ENCODE measurements at places on chromosomes 3 and 15.

DNA sequence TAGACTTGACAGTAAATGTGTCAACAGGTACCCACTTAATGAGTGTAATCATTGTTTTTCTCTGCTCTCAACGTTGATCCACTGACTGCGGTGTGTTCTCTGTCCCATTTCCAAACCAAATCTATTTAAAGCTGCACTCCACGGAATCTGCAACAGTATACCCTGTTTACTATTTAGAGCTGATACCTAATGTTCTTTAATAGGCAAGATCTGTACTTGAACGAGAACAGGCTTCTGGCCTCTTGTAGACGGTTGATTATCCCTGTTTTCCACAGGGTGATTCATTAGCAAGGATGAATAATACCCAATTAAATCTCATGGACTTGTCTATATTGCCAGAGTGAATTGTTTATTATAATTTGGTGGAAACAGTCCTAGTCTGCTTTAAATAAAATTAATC, 189.9 kb downstream of the LPP start:
- no peak for DNase-seq

GRCh38 chr3:119810018-119810435, 28.1 kb downstream of the NR1I2 start:
- peak; percentile 51 for DNase-seq

- no peak for DNase-seq
Measured at GRCh38 chr15:96327155-96327741, 3.3 kb upstream of the NR2F2 start.

DNA sequence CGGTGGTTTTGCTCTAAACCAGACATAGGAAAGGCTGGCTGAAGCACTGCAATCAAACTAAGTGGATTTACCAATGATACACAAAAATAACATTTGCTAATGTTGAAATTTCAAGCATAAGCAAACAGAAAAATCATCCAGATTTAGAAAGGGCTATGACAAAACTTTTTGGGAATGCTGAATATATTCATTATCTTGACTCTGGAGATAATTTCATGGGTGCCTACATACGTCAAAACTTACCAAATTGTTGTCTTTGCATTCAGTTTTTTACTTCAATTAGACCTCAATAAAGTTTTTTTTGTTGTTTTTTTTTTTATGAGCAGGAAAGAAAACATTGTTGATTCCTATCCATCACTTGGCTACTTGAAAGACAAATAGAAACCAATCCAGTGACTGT, 140.8 kb downstream of the NR2E3 start:
- DNase-seq = no peak

GRCh38 chr15:51726302-51727073, 11.0 kb downstream of the LYSMD2 start:
- DNase-seq = no peak

DNA sequence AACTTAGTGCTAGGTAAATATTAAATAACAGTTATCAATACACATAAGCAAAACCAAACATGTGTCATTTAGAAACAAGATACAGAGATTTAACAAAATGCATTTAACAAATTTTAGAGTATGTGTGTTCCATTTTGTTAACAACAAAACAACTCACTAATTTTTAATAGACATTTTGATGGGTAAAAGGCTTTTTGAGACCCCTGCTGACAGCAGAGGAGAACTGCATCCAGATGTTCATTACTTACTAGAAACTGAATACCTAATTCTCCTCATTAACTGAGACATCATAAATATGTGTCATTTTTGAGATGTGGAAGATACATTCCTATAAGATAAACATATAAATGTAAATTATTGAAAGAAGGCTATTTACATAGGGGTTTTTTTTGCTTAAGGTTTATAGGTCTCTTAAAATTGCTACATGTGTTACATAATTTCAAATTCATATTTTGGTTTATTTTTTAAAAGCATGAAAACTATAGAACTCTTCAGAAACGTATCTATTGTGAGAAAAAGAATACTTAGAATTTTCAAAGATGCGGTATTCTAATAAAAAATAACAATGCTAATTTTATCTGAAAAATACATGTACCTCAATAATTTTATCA, 1009.8 kb downstream of the TUSC7 start:
- DNase-seq = no peak

GRCh38 chr3:113212844-113213375, 1.6 kb downstream of the BOC start:
- no peak for DNase-seq

GRCh38 chr3:157906627-157907026, 199.6 kb downstream of the SHOX2 start:
- DNase-seq = no peak

DNA sequence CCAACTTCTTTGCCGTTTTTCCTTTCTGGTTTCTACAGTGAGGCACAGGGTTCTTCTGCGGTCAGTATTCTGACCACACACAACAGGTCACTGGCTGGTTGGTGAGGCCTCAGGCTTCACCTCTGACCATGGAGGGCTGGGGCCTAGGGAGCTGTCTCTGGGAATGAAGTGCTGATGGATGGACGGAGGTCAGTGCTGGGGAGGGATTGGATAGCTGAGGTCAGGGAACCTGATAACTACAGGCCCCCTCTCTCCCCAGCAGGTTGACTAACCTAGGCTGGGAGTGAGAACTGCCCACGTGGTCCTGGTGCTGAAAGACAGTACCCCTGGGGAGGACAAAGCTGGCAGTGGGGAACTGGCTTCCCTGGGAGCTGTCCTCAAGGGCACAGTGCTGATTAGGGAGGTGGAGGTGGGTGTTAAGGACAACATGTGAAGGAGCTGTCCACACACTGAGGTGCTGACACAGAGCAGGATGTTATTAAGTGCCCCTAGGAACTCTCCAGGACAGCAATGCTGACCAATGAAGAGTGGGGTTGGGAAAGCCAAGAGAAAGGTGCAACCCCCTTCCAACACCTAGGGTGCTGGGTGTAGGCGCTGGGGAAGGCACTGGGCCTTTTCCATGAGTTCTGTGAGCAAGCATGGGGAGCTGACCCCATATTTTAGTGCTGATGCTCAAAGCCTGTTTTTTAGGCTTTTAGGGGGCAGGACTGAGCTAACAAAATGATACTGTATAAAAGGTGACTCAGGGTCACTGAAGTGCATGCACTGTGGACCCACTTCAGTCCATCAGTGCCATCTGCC, 45.2 kb downstream of the ATP2B2 start:
- DNase-seq = peak; percentile 63

DNA sequence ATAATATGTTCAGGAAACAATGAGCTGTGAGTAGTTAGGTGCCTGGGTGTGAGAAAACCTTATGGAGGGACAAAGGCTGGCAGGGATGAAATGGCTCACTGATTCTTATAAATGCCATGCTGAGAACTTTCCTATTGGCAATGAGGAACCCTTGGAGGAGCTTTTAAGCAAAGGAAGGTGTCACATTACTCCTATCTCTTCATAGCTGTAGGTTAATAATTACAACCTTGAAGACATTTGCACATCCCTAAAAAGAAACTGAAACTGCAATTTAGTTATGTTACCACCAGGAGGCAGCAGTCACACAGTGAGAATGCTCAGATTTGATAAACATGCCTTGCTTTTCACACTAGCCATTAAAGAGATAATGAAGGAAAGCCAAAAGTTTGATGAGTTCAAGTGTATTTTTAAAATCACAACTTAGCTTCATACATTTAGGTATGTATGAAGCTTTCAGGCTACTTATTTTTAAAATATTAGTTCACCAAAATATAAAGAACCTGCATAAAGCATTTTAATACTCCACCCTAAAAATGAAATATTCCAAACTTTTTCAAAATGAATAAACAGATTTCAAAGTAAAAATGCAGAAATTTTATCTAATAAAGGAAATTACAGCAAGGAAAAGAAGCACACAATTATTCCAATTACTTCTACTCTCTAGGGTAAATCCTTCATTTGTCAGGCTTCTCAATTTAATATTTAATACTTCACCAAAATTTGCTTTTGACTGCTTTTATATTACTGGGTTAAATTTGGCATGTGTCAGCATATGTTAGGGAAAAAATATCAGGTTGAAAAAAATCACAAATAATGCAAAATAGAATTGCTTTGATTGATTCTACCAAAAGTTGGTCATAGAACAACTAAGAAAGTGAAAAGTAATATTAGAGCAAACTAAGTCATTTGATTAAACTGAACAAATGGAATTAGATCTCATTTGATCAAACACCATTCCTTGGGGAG, 136.9 kb upstream of the SLC2A2 start:
- peak; percentile 62 for DNase-seq

GRCh38 chr15:92611995-92612745, 43.4 kb downstream of the FAM174B start:
- no peak for DNase-seq

DNA sequence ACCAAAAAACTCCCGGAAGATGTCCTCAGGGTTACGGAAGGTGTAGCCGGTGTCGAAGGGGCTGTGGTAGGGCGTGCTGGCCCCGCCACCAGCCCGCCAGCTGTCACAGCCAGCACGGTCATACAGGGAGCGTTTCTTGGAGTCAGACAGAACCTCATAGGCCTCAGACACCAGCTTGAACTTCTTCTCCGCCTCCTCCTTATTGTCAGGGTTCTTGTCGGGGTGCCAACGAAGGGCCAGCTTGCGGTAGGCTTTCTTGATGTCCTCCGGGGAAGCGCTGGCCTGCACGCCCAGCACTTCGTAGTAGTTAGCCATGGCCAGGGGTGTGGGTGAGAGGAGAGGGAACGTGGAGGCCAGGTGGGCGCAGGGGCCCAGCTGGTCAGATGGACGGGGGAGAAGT, 3.8 kb downstream of the DNAJB8 start:
- no peak for DNase-seq

GRCh38 chr15:75676688-75677464, 29.2 kb downstream of the SNX33 start:
- DNase-seq = no peak

GRCh38 chr3:125191730-125192129, 20.8 kb downstream of the SLC12A8 start:
- DNase-seq = no peak

DNA sequence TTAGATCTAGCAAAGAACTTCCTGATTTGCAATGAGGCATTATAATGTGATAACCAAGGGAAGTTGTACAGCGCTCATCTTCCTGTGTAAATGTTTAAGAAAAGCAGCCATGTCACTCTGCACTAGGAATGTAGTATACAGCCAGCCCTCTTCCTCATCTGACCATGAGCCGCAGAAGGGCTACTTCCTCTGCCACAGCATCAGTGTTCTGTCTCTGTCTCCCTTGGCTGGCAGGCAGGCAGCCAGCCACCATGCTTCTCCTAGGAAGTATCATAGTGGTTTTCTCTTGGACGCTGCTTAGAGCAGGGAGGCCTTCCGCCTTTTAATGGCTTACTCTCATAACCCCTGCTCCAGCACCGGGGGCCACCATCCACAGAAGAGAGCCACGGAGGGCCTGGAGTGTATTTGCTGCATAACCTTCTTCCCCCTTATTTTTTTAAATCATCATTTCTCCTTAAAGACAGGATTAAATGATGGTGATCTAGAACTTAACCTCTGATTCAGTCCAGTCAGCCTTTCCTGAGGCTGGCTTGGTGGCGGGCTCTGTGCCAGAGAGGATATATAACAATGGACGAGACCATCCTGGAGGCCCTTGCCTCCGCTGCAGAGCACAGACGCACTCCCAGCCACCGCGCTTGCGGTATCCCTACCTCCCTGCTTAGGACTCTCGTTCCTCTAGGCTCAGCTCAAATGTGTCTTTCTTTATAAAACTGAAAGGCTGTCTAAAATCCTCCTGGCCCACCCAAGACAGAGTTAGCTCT, 57.3 kb upstream of the PLXNA1 start:
- DNase-seq = peak; percentile 16

DNA sequence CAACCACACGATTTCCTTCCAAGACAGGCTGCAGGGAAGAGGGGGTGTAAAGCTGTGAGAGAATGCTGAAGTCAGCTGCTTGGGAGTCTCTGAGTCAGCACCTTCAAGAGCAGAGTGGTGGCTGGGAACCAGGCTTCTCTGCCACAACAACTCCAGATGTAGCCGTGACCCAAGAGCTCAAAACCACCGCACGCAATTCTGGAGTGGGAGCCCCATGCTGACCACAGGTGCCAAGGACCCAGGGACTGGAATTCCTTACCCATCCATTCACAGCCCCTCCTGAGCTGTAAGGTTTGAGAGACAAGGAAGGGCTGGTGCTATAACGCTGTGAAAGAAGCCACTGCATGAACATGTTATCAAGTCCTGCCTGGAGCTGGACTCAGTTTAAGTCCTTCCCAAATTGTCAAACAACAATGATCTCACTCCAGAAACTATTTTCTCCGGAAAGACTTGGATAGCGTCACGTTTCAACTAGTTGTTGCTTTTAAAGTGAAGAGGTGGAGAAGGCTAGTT, 61.4 kb downstream of the UMPS start:
- DNase-seq = no peak

- no peak for DNase-seq
Measured at GRCh38 chr3:102670986-102671385, 236.2 kb downstream of the ZPLD1 start.

GRCh38 chr3:49461443-49462171, 8.5 kb upstream of the DAG1 start:
- DNase-seq = no peak

GRCh38 chr3:60216462-60217075, 1034.7 kb downstream of the FHIT start:
- DNase-seq = no peak

GRCh38 chr3:48919215-48920138, 835 bp downstream of the ARIH2 start:
- DNase-seq = peak; percentile 77

- DNase-seq = no peak
Measured at GRCh38 chr3:73419179-73419803, 205.4 kb downstream of the PDZRN3 start.

GRCh38 chr3:168325684-168326083, 230.0 kb upstream of the GOLIM4 start:
- no peak for DNase-seq

- no peak for DNase-seq
Measured at GRCh38 chr3:85781806-85782205, 823.0 kb downstream of the CADM2 start.

DNA sequence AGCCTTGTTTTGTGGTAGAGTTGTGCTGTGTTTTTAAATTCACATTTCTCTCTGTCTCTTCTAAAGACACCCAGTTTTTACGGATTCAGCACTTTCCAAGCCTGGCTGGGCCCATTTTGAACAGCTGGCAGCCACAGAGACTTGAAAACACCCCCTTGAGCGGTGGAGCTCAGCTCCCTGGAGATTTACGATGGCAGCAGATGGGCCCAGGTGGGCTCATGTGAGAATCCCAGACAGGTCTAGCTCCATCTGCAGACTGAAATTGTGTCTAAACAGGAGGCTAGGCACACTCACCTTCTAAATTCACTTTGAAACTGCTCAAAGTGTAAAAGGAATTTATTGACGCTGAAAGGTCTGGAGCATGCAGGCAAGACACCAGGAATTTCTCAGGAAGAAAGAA, 232.0 kb upstream of the HES1 start:
- no peak for DNase-seq

Measured in CD4-positive, alpha-beta T cell treated with Interleukin-17A for 1 hour (primary cell).